K562 (cell line): ENCODE measurements at places on chromosomes 7 and 10. TPM values are rescaled to one million over a fixed set of nuclear protein-coding genes. Genes with fewer than 3 reads are reported as not detected.

The SHOC2 gene
- 16.8 and 17.2 TPM in 2 replicates for total RNA-seq

The VGF gene
- total RNA-seq = 4.2 and 5.7 TPM in 2 replicates

The OLAH gene
- total RNA-seq = not detected in 2 replicates

The PTPRN2 gene
- total RNA-seq = 0.09 TPM in 1 of 2 replicates, not detected in the other

The BHLHA15 gene
- 2.0 and 2.4 TPM in 2 replicates for total RNA-seq

The GDF2 gene
- 0.11 and 0.27 TPM in 2 replicates for total RNA-seq

The PTPN12 gene
- total RNA-seq = 39.4 and 46.0 TPM in 2 replicates

GRCh38 chr10:19699299-19699698 lies 116.9 kb upstream of the PLXDC2 start:
- DNase-seq = no peak
- H3K27me3 ChIP-seq = no peaks in the 10 kb centered on the region
- H3K4me1 ChIP-seq = no peaks in the 10 kb centered on the region
- no peaks in the 10 kb centered on the region for H3K36me3 ChIP-seq
- no peak overlapping the region for H3K27ac ChIP-seq
- no peak overlapping the region for H3K4me3 ChIP-seq

DNA sequence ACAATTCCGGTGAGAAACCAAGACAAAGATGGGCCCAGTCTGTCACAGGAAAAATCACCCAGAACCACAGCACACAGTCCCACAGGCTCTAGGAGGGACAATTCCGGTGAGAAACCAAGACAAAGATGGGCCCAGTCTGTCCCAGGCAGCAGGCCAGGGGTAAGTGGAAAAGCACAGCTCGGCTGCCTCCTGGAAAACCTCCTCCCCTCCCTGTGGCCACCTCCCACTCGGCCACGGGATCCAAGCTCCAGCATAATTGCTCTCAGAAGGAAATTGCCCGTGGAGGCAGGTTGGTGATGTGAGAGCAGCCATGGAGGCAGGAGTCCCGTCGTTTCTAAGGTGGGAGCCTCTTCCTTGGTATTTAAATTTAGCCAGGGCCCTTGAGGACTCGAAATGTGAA lies 95.7 kb downstream of the PLXNA4 start:
- peaks cover 28% of the 10 kb centered on the region; the same call in 2 of the 3 replicates for H3K27me3 ChIP-seq
- H3K4me3 ChIP-seq = no peak overlapping the region
- H3K27ac ChIP-seq = no peak overlapping the region
- no peaks in the 10 kb centered on the region for H3K36me3 ChIP-seq

- DNase-seq = peak; percentile 18
- peaks cover 3% of the 10 kb centered on the region; the same call in 1 of the 3 replicates for H3K36me3 ChIP-seq
- H3K4me1 ChIP-seq = peaks cover 16% of the 10 kb centered on the region
- peak overlapping the region; percentile 77 for H3K4me3 ChIP-seq
Measured at GRCh38 chr10:101695404-101695890, 477 bp upstream of the FBXW4 start.

- peak; percentile 76 for DNase-seq
- no peaks in the 10 kb centered on the region for H3K4me1 ChIP-seq
Measured at GRCh38 chr7:148575640-148576411, 14.7 kb upstream of the C7orf33 start.

DNA sequence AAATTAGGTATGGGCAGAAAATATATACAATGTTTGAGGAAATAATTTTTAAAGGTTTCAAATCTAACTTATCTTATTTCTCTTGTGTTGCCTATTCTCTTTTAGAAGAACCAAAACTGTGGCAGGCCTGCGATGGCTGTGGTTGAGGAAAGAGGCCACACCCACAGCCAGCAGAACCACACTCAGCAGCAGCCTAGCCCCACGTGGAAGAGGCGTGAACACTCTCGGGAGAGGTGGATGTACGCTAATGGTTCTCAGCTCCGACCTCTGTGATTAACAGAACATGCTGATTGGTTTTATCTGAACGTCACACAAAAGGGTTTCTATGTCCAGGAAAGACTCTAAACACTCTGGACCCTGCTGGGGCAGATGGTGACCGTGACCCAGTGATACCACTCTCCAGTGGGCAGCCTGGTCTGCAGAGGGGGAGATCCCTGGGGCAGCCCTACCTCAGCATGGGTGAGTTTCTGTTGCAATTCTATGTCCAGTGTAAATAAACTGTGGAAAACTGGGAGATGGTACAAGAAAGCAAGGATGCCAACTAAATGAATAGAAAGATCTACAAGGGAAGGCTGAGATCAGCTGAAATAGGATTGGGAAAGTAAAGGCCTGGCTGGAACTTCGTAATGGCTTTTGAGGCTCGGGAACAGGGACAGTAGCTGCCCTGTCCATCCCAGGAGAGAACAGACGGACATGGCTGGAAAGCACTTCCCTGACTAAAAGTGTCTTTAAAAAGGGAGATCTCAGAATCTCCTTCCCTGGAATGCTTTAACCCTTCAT lies 26.6 kb downstream of the DIP2C start:
- H3K4me1 ChIP-seq = no peaks in the 10 kb centered on the region
- no peak overlapping the region for H3K4me3 ChIP-seq
- no peak overlapping the region for H3K27ac ChIP-seq

- no peaks in the 10 kb centered on the region for H3K4me1 ChIP-seq
- no peak overlapping the region for H3K4me3 ChIP-seq
- DNase-seq = no peak
- H3K27me3 ChIP-seq = 0 out of 2 replicates have a peak, but pooled peaks cover 4% of the 10 kb centered on the region
- no peak overlapping the region for H3K27ac ChIP-seq
Measured at GRCh38 chr10:62012318-62012717, 110.8 kb downstream of the ARID5B start.

- H3K27me3 ChIP-seq = no peaks in the 10 kb centered on the region
- DNase-seq = no peak
- H3K4me3 ChIP-seq = no peak overlapping the region
- H3K27ac ChIP-seq = no peak overlapping the region
Measured at GRCh38 chr10:91006752-91007346, 86.0 kb upstream of the ANKRD1 start.

- no peaks in the 10 kb centered on the region for H3K36me3 ChIP-seq
- no peak for DNase-seq
- peaks cover 6% of the 10 kb centered on the region; the same call in 1 of the 2 replicates for H3K4me1 ChIP-seq
- peaks cover 14% of the 10 kb centered on the region for H3K27me3 ChIP-seq
Measured at GRCh38 chr10:62373995-62374861, at the start of gene ZNF365. ZNF365 (plus strand) TSS chr10:62374369; CDS start chr10:62376194, 1,825 bp downstream.

- H3K27me3 ChIP-seq = peaks cover 14% of the 10 kb centered on the region
- no peak overlapping the region for H3K27ac ChIP-seq
- DNase-seq = no peak
Measured at GRCh38 chr7:91228927-91229558, 35.2 kb upstream of the FZD1 start.

- H3K36me3 ChIP-seq = peaks cover 10% of the 10 kb centered on the region; the same call in 2 of the 3 replicates
- H3K27me3 ChIP-seq = no peaks in the 10 kb centered on the region
- H3K4me1 ChIP-seq = peaks cover 10% of the 10 kb centered on the region
- no peak overlapping the region for H3K27ac ChIP-seq
- H3K4me3 ChIP-seq = no peak overlapping the region
Measured at GRCh38 chr10:117360016-117360415, 15.2 kb downstream of the PDZD8 start.

GRCh38 chr10:127881262-127881661 lies 11.5 kb downstream of the CLRN3 start:
- H3K36me3 ChIP-seq = no peaks in the 10 kb centered on the region
- no peaks in the 10 kb centered on the region for H3K27me3 ChIP-seq
- DNase-seq = no peak
- H3K4me1 ChIP-seq = no peaks in the 10 kb centered on the region

GRCh38 chr7:148567524-148567923 lies 23.0 kb upstream of the C7orf33 start:
- H3K27ac ChIP-seq = no peak overlapping the region
- H3K36me3 ChIP-seq = no peaks in the 10 kb centered on the region
- no peaks in the 10 kb centered on the region for H3K27me3 ChIP-seq
- no peak for DNase-seq
- H3K4me3 ChIP-seq = no peak overlapping the region

DNA sequence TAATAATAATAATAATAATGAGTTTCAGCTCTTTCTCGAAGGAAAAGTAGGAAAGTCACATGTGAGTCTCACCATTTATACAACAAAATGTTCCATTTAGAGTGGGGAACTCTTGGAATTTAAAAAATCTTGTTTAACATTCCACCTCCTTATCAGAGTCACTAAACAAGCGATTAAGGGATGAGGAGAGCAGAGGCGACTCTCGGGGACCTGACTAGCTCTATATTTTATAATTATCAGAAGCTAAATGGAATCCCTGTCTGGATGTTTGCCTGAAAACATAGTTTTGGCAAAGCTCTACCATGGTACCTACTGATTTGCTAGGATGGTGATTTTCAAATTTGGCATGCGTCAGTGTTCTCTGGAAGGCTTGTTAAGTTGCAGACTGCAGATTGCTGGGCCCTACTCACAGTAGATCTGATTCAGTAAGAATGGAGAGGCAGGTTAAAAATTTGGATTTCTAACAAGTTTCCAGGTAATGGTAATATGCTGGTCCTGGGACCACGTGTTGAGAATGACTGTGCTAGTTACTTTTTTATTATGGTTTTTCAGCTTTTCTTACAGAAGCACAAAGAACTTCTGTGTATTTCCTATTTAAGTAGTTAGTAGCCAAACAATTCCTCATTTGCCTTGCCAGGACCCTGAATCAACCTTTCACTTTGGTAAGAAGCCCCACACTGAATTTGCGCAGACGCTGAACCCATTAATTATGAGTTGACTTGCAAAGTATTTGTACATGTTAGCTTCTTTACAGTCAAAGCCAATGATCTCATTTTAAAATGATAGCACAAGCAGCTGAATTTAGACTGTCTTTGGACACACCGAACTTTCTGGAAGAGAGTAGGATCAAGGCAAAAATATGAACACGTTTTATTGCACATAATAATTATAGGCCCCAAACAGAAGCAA lies 39.5 kb downstream of the CPED1 start:
- no peak overlapping the region for H3K4me3 ChIP-seq
- no peak for DNase-seq
- peak overlapping the region; percentile 45; the same call in 2 of the 3 replicates for H3K27ac ChIP-seq
- H3K36me3 ChIP-seq = peaks cover 85% of the 10 kb centered on the region

- no peak for DNase-seq
- H3K27me3 ChIP-seq = no peaks in the 10 kb centered on the region
- no peaks in the 10 kb centered on the region for H3K4me1 ChIP-seq
- H3K27ac ChIP-seq = no peak overlapping the region
- no peak overlapping the region for H3K4me3 ChIP-seq
Measured at GRCh38 chr10:127578961-127579305, 29.8 kb downstream of the NPS start.

- H3K36me3 ChIP-seq = no peaks in the 10 kb centered on the region; the same call in 2 of the 3 replicates
- DNase-seq = no peak
- H3K27me3 ChIP-seq = no peaks in the 10 kb centered on the region
- no peak overlapping the region for H3K4me3 ChIP-seq
Measured at GRCh38 chr10:70340137-70340536, 42.3 kb downstream of the LRRC20 start.

DNA sequence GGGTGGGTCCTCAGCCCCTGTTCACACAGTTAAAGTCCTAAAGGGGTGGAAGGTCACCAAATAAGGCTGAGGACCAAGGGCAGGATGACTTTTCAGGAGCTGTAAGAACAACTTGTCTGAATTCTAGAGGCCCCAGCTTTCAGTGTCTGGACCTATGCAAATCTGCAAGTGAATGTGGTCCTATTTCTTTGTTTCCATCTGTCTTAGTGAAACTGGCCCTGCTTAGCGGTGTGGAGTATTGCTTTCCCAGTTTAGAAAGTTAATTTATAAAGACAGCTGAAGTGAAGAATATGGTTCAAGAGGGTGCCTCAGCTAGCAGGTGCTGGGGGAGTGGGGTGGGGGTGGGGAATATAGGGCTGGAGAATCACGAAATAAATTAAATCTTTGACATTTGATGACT lies 40.1 kb downstream of the HHEX start:
- no peak overlapping the region for H3K4me3 ChIP-seq
- DNase-seq = no peak
- no peak overlapping the region for H3K27ac ChIP-seq
- no peaks in the 10 kb centered on the region for H3K27me3 ChIP-seq
- peaks cover 7% of the 10 kb centered on the region; the same call in 2 of the 3 replicates for H3K4me1 ChIP-seq
- H3K36me3 ChIP-seq = no peaks in the 10 kb centered on the region

DNA sequence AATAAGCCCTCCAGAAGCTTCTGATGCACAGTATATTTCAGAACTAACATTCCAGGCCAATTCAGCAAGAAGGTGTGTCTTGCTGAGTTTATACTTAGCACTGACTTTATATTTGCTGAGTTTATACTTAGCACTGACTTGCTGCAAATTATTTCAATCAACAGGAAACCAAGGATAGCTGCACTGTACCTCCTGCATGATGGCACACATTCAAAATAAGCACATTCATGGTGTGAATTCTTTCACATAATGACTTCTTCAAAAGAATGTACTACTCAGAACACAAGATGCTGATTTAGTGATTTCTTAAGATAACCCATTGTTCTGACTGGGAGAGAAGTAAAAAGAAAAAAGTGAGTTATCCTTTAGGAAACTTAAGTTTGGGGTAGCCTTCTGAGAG lies 52.0 kb downstream of the JAZF1 start:
- no peaks in the 10 kb centered on the region for H3K27me3 ChIP-seq
- no peaks in the 10 kb centered on the region for H3K4me1 ChIP-seq
- no peak for DNase-seq
- H3K27ac ChIP-seq = no peak overlapping the region
- no peaks in the 10 kb centered on the region for H3K36me3 ChIP-seq

- H3K4me3 ChIP-seq = no peak overlapping the region
- DNase-seq = no peak
- H3K36me3 ChIP-seq = no peaks in the 10 kb centered on the region
- no peaks in the 10 kb centered on the region for H3K27me3 ChIP-seq
- H3K27ac ChIP-seq = no peak overlapping the region
Measured at GRCh38 chr10:112330162-112330561, 43.8 kb upstream of the ACSL5 start.

GRCh38 chr10:112554263-112554662 lies 107.2 kb downstream of the VTI1A start:
- no peaks in the 10 kb centered on the region for H3K36me3 ChIP-seq
- H3K4me1 ChIP-seq = no peaks in the 10 kb centered on the region
- H3K4me3 ChIP-seq = no peak overlapping the region
- no peak for DNase-seq

- H3K4me1 ChIP-seq = no peaks in the 10 kb centered on the region
- no peaks in the 10 kb centered on the region for H3K36me3 ChIP-seq
- H3K4me3 ChIP-seq = no peak overlapping the region
- H3K27ac ChIP-seq = no peak overlapping the region
- no peak for DNase-seq
Measured at GRCh38 chr7:69937097-69937496, 338.8 kb downstream of the AUTS2 start.

DNA sequence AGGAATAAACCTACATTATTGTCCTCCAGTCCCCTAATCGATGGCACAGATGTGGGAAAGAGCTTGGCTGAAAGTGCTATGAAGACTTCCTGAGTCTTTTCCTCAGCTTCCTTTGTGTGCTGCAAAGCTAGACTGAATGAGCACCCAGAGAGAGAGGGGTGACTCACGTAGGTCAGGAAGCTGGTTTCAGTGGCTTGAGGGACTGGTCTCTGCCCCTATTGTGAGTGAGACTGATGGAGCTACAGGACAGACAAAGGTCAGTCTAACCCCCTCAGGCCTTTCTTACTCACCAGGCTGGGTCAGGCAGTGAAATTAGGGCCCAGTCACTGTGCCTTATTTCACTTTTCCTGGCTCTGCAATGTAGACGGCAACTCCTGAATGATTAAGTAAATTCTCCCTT lies 171.1 kb upstream of the GRB10 start:
- H3K27ac ChIP-seq = no peak overlapping the region
- no peaks in the 10 kb centered on the region for H3K4me1 ChIP-seq
- peaks cover 32% of the 10 kb centered on the region for H3K27me3 ChIP-seq
- no peak overlapping the region for H3K4me3 ChIP-seq
- no peaks in the 10 kb centered on the region for H3K36me3 ChIP-seq

- DNase-seq = peak; percentile 78
- 0 out of 2 replicates have a peak, but pooled peaks cover 6% of the 10 kb centered on the region for H3K4me1 ChIP-seq
- H3K27me3 ChIP-seq = no peaks in the 10 kb centered on the region
- no peak overlapping the region for H3K27ac ChIP-seq
Measured at GRCh38 chr10:32256613-32257437, 90.1 kb downstream of the EPC1 start.
